ENCODE measurements at places on chromosomes 7 and 10.

- no peak for DNase-seq
Measured at GRCh38 chr10:83165265-83165664, 974.0 kb upstream of the GHITM start.

GRCh38 chr7:142568435-142569097 is 180.7 kb upstream of the PRSS1 start:
- DNase-seq: no peak

- DNase-seq: no peak
Measured at GRCh38 chr10:62795100-62795499, 9.4 kb upstream of the ADO start.

GRCh38 chr7:81831883-81832282 is 62.0 kb upstream of the HGF start:
- DNase-seq: no peak

GRCh38 chr10:58888957-58889356 is 287.5 kb upstream of the PHYHIPL start:
- DNase-seq: no peak

DNA sequence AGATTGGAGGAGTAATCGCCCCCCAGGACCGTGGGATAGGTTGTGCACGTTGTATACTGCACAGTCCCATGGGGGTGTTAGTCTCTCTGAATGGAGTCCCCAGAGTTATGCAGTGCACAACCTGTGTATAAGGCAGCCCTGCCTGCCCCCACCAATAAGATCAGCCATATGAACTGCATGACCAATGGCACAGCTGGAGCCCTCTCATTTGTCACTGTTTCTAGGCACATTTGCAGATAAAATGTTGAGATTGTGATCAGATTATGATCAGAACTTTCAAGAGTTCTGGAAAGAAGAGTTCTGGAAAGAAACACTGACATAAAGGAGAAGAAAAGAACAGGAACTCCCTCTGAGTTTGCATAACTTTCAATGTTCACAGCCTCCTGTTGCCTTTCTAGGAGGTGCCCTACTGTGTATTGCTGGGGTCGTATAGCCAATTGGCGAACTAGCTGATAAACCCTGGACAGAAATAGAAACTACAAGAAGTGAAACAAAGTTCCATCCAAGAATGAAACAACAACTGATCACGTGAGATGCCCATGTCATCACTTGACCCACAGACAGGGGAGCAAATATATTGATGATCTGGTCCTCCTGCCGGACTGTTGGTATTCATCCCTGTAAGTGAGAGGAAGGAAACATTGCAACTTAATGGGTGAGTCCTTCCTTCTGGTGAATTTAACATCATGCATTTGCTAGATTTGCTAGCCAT is 49.6 kb upstream of the TOMM7 start:
- no peak for DNase-seq

GRCh38 chr10:71638064-71638821 is 81.3 kb downstream of the C10orf105 start:
- no peak for DNase-seq

DNA sequence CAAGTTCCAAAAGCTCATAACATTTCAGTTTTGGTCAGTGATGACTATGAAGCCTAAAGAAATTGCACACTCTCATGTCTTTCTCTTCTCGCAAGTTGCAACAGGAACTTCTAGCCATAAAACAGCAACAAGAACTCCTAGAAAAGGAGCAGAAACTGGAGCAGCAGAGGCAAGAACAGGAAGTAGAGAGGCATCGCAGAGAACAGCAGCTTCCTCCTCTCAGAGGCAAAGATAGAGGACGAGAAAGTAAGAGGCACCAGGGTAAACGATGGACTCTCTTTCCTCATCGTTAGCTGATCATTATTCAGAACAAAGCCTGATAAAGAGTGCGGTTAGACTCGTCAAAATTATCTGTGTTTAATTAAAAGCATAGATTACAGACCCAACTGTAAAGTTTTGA is 94.7 kb downstream of the HDAC9 start:
- no peak for DNase-seq
